Muscle of arm (tissue), 14 donors: ENCODE measurements at places on chromosomes 5 and 9.

- no peak for DNase-seq
These were observed 220.0 kb downstream of the GABBR2 start for GRCh38 chr9:98488571-98489312.

DNA sequence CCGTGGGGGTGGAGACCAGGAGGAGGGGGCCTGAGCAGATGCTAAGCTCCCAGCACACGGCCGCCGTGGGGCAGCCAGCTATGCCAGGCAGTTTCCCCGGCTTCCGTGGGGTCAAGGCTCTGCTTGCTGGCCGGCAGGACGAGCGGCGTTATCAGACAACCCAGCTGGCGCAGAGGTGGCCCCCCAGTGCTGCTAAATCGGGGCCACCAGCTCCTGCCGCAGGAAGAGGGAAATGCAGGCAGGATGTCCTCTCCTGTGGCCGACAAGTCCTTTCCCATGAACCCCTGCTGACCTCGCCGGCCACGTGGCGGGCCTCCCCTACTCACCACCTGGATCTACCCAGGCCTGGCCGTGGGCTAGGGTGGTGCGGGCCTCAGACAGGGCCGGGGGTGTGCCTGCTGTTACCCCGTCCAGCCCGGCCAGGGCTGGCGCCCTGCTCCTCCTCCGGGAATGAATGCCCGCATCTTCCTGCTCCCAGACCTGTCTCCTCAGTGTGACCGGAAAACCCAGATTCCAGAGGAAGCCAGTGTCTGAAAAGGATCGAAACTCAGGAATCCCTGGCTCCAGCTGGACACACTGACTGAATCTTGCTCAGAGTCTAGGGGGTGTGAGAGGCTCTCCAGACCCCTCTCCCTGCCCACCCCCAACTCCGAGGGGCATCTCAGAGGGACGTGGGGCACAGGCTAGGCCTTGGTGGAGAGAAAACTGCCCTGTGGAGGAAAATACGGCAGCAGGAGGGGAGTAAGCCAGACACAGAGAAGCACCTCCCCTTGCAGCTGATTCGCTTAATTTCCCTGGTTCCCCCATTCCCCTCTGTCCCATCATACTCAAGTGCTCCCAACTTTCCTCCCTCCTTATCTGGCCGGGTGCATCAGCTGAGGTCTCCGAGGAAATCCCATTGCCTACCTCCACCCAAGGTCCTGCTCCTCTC, 3.9 kb downstream of the FLT4 start:
- no peak for DNase-seq

DNA sequence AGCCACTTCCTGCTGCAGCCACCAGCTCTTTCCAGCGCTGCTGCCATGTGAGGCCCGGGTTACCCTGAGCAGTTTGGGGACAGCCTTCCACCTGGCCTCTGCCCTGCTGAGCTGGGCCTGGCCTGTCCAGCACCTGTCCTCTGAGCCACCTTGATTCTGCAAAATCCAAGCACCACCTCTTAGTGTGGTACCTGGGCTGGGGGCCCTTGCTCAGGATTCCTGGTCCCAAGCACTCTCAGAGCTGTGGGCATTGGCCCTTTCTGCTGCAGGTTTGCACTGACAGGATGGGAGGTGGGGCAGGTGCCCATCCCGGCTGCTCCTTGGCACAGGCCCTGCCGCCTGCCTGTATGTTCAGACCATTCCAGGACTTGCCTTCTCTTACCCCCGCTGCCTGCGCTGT, 309.2 kb upstream of the IRX4 start:
- DNase-seq: no peak

DNA sequence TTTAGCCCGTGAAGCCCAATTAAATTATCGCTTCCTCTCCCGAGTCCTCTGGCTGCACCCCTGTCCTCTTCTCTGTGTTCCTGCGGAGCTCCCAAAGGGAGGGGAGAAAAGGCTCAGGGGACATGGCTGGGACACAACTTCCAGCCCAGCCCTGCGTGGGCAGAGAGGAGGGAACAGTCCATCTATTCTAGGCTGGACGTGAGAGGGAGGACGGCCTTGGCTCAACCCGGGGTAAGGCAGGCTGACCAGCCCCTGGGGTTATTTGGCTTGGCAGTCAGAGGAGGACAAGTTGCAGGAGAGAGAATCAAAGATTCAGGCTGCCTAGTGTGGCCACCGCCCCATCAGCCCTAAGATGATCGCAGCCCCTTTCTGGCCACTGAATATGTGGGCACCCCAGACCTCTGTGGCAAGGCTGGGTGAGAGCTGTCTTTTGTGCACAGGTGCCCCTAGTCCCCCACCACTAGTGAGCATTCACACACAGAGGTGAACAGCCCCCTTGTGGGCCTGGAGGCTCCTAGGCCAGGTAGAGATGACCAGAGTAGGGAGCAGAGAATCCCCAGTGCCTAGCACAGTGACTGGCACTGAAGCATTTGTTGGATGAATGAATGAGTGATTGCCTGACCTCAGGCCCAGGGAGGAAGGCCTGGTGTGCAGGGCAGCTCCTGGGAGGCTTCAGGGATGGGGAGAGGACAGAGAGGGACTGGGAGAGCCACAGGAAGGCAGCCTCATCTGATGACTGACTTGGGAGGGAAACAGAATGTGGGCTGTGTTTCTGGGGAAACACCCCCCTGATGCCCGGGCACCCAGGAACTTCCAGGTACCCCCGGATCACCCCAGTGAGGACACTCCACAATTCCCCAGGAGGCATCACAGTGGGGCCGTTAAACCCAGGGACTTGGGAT, 133.9 kb downstream of the C9orf50 start:
- no peak for DNase-seq

- no peak for DNase-seq
These were observed 14.3 kb upstream of the JADE2 start for GRCh38 chr5:134510970-134511795.

DNA sequence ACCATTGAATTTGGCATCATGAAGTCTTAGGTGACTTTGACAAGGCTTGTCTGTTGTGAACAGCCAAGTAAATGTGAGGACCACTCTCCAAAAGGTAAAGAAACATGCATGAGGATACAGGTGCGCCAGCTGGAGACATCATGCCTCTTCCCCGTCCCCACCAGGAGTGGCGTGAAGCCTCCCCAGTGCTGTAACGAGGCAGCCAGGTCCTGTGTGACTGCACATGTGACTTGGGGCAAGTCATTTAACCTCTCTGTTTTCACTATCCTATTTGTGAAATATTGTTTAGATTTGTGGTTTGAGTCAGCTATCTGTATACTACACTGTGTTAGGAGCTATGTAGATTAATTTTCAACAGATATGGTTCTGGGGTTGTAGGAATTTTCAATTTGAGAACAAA, 65.0 kb downstream of the DOCK8 start:
- DNase-seq: no peak

DNA sequence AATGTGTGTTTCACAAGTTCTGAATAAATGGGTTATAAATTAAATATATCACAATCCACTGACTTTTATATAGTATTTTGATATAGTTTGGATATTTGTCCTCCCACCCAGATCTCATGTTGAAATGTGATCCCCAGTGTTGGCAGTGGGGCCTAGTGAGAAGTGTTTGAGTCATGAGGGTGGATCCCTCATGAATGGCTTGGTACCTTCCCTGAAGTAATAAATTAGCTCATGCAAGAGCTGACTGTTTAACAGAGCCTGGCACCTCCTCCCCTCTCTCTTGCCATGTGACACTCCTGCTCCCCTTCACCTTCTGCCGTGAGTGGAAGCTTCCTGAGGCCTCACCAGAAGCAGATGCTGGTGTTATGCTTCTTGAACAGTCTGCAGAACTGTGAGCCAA, 127.9 kb upstream of the PALM2AKAP2 start:
- DNase-seq: no peak

DNA sequence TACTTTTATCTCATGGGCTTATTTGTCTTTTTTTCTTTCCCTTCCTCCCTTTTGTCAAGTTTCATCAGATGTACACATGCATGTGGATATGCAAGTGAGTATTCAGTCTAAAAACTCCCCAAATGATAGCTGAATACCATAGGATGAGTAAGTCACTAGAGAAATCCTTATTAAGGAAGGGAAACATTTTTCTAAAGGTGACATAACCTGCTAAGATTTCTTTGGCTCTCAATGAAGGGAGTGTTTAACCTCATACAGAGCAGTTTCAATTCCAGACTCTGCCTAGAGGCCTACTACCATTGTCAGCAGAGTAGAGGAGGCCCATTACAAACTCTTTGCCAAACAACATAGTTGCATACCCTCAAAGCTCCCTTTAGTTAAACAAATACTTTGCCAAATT, 192.4 kb downstream of the ARHGEF28 start:
- no peak for DNase-seq

DNA sequence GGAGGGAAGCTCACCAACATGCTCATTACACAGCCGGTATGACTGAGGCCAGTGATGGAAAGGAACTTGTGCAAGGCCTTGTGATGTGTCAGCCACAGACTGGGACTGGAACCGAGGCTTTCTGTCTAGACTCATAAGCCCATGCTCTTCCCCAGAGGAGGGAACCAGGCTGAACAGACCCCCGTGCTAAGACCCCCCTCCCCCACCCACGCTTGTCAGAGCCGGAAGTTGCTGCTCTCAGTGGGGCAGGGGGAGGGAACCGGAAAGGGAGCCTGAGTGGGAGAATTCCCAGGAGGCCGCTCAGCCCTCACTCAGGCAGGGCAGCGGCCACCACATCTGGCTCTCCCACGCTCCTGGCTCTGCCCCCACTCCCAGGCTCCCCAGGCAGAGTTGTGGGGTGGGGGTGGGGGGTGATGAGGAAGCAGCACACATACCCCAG, 4.1 kb upstream of the PDGFRB start:
- DNase-seq: no peak

DNA sequence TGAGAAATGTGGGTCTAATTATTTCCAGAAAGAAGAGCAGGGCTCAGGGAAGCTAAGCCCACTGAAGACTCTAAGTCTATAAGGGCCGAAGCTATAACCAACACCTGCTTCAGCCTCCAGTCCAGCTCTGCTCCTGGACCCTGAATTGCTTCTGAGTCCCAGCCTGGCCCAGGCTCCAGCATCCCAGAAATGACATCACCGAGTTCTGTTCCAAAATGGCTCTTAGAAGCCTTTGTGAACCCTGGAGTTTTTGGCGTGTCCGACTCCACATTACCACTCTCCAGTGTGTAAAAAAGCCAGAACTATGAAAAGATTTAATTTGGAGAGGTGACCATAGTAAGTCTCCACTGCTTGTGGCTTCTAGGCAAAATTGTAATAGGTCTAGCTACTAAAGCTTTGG, 289.9 kb downstream of the SLIT3 start:
- no peak for DNase-seq

DNA sequence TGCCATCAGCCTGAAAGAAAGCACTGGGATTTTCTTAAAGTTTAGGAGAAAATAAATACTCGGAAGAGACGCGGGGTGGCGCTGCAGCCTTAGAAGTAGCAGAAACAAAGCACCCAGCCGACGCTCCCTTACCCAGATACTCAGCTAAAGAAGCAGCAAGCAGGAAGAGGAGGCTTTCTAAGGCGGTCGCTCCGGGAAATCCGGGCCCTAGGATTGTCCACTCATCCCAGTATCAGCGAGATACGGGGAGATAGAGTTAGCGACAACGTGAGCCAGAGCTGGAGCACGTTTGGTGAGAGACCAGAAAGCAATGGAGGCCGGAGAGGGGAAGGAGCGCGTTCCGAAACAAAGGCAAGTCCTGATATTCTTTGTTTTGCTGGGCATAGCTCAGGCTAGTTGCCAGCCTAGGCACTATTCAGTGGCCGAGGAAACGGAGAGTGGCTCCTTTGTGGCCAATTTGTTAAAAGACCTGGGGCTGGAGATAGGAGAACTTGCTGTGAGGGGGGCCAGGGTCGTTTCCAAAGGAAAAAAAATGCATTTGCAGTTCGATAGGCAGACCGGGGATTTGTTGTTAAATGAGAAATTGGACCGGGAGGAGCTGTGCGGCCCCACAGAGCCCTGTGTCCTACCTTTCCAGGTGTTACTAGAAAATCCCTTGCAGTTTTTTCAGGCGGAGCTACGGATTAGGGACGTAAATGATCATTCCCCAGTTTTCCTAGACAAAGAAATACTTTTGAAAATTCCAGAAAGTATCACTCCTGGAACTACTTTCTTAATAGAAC, at the start of gene PCDHB2:
Gene PCDHB2 (plus strand): TSS at position 135 of the 782 bp plus-strand sequence. CDS start 176 bp downstream, at position 311.
- peak; percentile 17 for DNase-seq

- no peak for DNase-seq
These were observed 396.6 kb upstream of the WWC1 start for GRCh38 chr5:167894631-167895472.

- DNase-seq: no peak
These were observed 18.6 kb upstream of the PSAT1 start for GRCh38 chr9:78278177-78278777.

- no peak for DNase-seq
These were observed 102.9 kb downstream of the RAPGEF6 start for GRCh38 chr5:131532031-131532640.

- peak; percentile 91 for DNase-seq
These were observed 157.8 kb downstream of the FGF18 start for GRCh38 chr5:171577042-171577758.

- DNase-seq: no peak
These were observed 88.0 kb downstream of the INIP start for GRCh38 chr9:112629671-112630485.

GRCh38 chr5:1447671-1448361, 2.6 kb upstream of the SLC6A3 start:
- no peak for DNase-seq

DNA sequence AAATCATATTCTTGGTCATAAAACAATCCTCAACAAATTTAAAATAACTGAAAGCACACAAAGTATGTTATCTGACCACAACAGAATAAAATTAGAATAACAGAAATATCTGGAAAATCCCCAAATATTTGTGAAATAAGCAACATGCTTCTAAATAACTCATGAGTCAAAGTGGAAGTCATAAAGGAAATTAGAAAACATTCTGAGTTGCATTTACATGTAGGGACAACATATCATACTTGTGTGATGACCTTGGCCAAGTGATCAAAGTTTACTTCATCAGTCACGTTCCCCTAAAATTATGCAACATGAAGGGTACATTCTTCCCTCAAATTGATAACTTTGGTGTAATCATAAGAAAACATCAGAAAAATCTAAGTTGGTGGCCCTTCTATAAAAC, 64.7 kb downstream of the CSF2 start:
- DNase-seq: no peak

DNA sequence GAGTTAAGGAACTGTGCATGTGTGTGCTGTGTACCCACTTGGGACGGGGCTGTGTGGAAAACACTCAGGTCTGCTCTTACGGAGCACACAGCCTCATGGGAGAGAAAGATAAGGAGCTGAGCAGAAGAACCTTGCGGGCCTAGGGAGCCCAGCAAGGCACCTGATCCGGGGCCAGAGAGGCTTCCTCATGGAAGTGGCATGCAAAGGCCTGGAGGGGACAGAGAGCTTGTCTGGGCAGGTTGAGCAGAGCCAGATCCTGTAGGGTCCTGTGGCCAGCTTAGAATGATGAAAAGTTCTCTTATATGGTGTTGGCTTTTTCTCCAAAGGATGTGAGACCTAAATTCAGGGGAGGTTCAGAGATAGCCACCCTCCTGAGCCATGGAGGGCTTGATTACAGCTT, 45.2 kb downstream of the NEK6 start:
- no peak for DNase-seq

- no peak for DNase-seq
These were observed 801 bp upstream of the PRSS3 start for GRCh38 chr9:33794560-33794959.
